ENCODE measurements at places on chromosomes 13 and 19.

DNA sequence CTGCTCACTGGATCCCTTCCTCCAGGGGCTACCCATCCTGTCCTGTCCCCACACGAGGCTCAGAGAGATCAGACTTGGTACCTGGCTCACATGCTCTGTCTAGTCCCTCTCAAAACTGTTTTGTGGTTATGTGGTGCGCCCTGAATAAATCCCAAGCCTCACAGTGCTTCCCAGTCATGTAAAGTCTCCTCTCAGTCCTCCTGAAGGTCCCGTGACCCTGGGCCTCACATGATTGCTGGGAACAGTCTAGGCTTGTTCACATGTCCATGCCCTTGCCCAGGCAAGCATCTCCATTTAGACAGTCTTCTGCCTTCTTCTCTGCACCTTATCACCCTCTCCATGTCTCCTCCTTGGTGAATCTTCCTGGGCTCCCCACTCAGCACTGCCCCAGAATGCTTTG lies 36.0 kb upstream of the POU2F2 start:
- DNase-seq: no peak

- DNase-seq: no peak
Measured at GRCh38 chr13:47798906-47799305, 202.2 kb downstream of the SUCLA2 start.

DNA sequence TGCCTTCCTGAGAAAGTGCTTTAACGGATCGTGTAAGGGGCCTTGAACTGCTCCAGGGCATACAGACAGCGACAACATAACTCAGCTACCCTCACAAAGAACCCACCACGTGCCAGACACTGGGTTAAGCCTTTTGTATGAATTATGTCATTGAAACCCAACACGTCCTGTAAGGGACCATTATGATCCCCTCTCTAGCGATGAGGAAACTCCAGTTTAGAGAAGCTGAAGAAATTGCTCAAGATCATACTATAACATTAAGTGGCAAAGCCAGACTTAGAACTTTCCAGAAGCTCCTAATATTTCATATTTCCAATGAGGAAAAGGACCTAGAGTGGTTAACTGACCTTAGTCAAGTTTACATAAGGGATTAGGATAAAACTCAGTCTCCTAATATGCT lies 57.0 kb upstream of the RAP2A start:
- DNase-seq: no peak

DNA sequence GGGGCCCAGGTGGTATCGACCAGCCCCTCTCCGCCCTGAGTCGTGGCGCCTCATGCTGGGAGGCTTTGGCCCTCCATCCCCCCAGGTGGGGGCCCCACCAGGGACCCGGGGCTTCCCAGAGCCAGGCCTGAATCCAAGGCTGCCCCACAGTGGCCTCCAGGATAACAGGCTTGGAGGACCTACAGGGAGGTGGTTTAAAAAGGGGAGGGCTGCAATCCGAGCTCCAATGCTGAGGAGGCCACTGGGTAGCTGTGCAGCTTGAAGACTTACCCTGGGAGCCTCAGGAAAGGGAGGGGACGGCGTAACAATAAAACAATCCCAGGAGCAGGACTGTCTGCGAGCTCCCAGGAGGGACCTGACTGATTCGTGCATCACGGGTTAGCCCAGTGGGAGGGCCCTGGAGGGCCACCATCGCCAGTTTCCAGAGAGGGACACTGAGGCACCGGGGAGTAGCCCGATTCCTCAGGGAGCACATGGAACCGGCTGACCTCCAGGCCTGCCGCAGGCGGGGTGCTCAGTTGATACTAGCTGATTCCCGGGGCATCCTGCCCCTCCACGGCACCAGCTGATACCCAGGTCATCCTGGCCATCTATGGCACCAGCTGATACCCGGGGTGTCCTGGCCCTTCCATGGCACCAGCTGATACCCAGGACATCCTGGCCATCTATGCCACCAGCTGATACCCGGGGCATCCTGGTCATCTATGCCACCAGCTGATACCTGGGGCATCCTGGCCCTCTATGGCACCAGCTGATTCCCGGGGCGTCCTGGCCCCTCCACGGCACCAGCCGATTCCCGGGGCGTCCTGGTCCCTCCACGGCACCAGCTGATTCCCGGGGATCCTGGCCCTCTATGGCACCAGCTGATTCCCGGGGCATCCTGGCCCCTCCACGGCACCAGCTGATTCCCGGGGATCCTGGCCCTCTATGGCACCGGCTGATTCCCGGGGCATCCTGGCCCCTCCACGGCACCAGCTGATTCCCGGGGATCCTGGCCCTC lies 3.7 kb upstream of the C2CD4C start:
- DNase-seq: no peak

DNA sequence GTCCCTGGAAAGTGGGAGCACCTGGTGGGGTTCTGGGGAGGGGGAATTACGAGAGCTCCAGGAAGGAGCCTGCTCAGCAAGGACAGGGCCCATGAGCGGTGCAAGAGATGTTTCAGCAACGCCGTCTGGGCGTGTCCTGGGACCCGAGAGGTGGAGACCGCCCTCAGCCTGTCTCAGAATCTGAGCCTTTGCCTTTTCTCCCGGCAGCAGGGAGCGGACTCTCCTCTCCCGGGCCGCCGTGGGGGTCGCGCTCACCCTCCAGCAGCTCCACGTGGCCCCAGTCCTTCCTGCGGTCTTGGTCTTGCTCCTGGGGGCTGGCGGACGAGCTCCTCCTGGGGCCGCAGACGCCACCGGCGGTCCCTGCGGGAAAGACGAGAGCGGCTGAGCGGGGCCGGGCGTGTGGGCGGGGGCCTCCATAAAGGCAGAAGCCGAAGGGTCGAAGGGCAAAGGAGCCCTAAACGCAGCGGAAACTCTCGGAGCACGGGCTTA lies 714 bp downstream of the POLRMT start:
- DNase-seq: no peak

DNA sequence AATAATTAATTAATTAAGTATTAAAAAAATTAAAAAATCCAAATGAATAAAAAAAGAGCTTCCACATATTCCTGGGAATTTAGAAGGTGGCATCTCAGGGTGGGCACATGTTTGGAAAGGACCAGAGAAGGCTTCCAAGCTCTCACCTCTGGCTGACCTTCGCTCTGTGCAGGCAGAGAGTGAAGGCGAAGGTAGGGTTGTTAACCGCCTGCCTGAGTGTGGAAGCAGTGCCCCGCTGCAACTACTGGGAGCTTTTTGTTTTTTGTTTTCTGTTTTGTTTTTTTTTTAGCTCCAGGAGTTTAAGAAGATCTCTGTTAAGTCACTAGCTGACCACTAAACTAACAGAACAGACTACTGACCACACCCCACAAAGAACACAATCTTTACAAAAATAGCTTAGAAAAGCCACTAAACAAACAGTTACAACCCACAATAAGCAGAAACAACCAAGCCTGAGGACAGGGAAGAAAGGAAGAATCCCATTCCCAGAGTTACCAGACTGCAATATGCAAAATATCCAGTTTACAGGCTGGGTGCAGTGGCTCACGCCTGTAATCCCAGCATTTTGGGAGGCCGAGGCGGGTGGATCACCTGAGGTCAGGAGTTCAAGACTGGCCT lies 11.4 kb downstream of the ZNF541 start:
- no peak for DNase-seq

DNA sequence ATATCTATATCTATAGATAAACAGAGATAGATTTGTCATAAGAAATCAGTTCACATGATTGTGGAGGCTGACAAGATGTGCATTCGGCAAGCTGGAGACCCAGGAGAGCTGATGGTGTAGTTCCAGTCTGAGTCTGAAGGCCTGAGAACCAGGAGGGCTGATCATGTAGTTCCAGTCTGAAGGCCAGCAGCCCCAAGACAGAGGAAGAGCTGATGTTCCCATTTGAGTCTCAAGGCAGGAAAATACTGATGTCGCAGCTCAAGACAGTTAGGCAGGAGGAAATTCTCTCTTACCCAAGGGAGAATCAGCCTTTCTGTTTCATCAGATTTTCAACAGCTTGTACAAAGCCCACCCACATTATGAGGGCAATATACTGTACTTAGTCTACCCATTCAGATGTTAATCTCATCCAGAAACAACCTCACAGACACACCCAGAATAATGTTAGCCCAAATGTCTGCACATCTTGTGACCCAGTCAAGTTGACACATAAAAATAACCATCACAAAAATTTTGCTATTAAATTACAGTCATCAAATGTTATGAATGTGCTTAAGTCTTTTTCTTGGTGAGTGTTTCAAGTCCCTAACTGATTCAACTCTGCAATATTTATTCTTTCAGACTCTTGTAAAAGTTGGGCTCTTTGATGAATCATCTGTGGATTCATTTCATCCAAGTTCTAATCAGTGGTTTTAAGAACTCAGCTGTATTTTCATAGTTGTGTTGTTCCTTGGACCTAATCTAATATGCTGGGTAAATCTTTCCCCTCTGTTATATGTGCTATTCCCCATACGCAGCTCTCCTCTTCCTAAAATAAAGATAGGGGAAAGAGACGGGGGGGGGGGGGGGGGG lies 22.7 kb upstream of the LRCH1 start:
- DNase-seq: no peak

DNA sequence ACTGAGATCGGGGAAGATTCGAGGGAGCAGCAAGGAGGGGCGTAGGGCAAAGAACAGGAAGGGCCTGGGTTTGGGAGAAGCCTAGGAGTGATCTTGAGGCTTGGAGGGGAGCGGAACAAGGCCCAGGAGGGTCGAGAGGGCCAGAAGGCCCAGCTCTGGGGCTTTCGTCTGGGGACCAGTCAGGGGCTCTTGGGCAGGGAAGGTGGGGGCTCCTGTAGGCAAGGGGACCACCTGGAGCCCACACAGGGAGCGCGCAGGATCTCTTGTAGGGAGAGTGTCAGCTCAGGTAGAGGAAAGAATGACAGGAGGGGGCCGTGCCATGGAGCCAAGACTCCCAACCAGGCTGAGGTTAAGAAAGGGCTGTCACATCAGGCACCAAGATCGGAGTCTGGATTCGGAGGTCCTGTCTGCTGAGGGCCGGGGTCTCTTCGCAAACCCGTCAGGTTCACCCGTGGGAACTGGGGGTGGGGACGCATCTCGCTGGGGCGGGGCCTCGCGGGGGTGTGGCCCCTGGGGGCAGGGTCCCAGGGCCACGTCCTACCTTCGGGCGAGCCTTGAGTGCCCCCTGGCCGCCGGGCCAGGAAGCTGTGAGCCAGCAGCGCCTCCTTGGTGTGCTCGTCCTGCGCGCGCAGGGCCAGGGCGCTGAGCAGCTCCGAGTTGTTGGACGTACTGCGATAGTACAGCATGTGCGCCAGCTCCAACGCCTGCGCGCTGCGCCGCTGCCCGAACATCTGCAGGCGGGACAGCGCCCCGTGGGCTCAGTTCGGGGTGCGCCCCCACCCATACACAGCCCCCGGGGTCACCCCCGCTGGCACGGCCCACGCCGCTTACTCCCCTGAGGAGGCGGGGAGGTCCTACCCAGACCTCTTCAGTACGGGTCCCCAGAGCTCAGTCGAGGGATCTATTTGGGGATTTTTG lies 8.4 kb downstream of the EMP3 start:
- peak; percentile 95 for DNase-seq

GRCh38 chr19:57620673-57621348 lies 6.8 kb downstream of the ZNF134 start:
- DNase-seq: no peak

DNA sequence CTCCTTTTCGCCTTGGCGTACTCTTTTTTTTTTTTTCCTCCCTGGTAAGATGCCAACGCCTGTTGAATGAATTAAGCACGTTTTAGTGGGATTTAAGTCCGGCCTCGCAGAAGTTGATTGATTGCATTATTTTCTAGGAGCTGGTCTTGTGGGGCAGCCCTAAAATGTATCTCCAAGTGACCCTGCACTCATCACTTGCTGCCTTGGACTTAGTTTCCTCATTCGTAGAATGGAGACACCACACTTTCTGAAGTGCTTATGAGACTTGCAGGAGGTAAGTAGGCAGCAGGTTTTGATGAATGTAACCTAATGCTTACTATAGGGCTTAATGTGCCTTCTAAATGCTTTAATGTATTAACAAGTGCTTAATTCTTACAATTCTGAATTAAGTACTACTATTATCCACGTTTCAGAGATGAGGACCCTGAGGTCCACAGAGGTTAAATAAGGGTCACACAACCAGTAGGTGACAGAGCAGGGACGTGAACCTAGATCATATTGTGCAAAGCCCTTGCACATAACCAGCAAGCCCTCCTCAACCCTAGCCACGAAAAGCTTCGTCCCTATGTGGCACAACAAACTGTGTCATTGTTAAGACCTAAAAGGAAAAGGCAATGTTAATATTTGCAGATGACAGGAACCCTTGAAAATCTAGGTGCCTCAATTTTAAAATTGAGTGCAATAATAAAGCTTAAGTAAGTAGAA lies 514 bp upstream of the ARGLU1 start:
- no peak for DNase-seq

- no peak for DNase-seq
Measured at GRCh38 chr13:20553311-20553710, 13.6 kb upstream of the IFT88 start.

- DNase-seq: no peak
Measured at GRCh38 chr19:50720921-50721381, 1.3 kb upstream of the SHANK1 start.

- no peak for DNase-seq
Measured at GRCh38 chr19:32522967-32523366, 58.0 kb upstream of the PDCD5 start.

GRCh38 chr13:40318366-40318765 lies 348.1 kb downstream of the FOXO1 start:
- DNase-seq: no peak

- DNase-seq: no peak
Measured at GRCh38 chr13:80029170-80029569, 311.8 kb downstream of the SPRY2 start.

DNA sequence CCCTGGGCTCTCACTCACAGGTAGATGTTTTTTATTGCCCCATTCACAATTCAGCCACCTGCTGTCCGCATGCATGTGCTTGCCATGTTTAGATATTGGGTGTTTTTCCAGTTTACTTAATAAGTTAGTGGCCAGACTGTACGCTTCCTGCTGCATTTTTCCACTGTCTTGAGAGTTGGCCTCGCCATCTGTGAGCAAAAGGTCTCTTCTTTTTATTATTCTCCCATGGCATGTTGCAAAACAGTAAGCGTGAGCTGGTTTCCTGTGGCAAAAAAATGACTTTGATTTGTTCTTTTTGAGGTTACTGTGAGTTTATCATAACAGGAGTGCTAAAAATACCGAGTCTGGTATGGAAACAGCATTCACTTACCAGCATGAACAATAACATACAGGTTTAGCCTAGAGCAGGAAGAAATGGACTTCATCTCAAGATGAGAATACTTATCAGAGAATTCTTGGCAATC lies 46.0 kb downstream of the SAE1 start:
- peak; percentile 59 for DNase-seq

- peak; percentile 93 for DNase-seq
Measured at GRCh38 chr19:3721131-3721886, 13.1 kb downstream of the TJP3 start.

DNA sequence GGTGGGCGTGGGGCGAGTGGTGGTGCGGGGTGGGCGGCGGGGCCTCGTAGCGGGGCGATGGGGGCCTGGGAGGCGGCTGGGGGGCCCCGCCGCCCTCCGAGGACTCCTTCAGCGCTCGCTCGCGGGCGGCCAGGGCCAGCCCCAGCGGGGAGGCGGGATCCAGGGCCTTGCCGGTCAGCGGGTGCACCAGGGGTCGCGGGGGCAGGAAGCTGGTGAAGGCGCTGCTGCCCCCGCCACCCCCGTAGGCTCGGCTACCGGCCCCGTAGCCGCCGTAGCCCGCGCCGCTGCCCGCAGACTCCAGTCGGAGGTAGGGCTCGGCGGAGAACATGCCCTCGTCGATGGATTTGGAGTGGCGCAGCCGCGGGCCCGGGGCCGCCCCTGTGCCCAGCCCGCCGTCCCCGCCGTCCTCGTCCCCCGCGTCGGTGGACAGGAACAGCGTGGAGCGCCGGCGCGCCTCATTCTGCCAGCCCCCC lies 18.6 kb downstream of the C19orf81 start:
- DNase-seq: no peak

- DNase-seq: no peak
Measured at GRCh38 chr13:98175823-98176222, 1.2 kb downstream of the RNF113B start.

- DNase-seq: no peak
Measured at GRCh38 chr13:47085346-47085745, 188.5 kb upstream of the HTR2A start.
